ENCODE measurements at places on chromosomes 6 and 20.

GRCh38 chr20:18289306-18289705 is 979 bp downstream of the ZNF133 start:
- DNase-seq, result no peak

DNA sequence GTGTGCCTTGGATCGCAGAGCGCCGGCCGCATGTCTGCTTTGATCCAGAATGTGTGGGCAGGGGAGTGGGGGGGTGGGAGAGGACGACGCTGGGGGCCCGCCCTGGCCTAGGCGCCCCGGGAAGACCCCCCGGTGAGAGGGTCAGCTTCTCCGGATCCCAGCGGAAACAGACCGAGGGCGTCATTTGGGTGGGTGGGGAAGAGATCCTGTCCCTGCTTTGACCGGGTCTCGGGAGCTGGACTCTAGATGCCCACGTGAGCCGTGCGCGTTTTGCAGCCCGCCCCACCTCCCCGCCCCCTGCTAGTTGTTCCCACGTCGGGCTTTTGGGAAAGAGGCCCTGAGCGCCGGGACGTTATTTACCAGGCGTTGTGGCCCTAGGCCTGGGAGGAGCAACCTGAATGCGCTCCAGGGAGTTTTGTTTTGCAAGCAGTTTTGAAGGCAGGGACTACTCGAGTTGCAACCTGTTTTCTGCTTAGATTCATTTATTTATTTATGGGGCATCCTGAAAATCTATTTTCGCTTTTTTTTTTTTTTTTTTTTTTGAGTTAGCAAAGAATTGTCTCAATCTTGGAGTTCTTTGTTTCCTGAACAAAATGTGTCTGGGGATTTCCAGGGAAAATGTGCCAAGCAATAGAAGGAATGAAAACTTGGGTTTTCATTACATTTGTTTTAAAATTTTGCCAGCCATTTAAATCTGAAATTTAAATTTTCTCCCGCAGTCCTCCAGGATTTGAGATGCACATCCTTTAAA is 1.6 kb downstream of the DSP start:
- peak; percentile 12 for DNase-seq

DNA sequence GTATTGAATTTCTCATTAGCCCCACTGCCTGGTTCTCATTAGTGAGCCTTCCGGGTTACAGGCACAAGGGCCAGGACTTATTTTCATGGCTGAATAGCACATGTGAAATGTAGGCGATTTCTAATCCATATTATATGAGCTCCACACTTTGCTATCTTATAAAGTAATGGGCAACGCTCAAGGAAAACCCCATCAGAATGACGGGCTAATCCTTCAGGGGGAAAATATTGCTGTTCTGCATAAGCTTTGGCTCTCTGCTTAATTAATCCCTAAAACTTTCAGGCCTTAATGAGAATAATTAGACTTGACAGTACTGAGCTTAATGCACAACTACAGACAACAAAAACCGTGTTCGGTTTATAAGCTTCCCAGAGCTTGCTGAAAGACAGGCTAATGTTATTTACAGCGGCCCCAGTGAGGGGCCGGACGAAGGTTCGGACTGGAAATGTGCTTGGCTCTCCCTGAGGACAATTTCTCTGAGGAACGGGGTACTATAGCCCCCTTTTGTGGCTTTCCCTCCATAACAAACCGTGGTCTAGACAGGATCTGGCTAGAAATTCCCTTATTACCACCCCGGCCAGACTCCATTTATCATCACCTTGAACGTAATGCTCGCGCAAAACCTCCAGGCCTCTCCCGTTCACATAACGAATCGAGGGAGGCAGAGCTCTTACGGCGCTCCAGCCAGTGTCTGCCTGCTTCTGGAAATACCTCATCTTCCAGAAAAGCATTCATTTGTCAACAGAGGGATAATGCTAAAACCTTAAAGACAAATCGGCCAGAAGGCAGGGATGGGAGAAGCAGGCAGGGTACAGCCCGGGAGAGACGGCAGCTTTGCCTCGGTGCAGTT is 164.5 kb downstream of the CD83 start:
- no peak for DNase-seq

GRCh38 chr20:60976913-60977312 is 275.1 kb upstream of the CDH4 start:
- no peak for DNase-seq
